HepG2 (cell line): ENCODE measurements at places on chromosomes 4 and X. TPM values are rescaled to one million over a fixed set of nuclear protein-coding genes. Genes with fewer than 3 reads are reported as not detected.

The FGF13 gene
- 0.09 and 0.14 TPM in 2 replicates for polyA plus RNA-seq

The NBDY gene
- 1.4 TPM in 2 replicates for polyA plus RNA-seq

The MND1 gene
- 2.3 and 4.8 TPM in 2 replicates for polyA plus RNA-seq

The KLHL13 gene
- 0.28 and 0.30 TPM in 2 replicates for polyA plus RNA-seq

The RGN gene
- 19.6 and 22.5 TPM in 2 replicates for polyA plus RNA-seq

The PHKA2 gene
- 273 and 366 TPM in 2 replicates for polyA plus RNA-seq

The SATL1 gene
- polyA plus RNA-seq = 0.03 TPM in 1 of 2 replicates, not detected in the other

The SPANXN3 gene
- not detected in 2 replicates for polyA plus RNA-seq
